ENCODE measurements at places on chromosomes 6 and 20. TPM values are rescaled to one million over a fixed set of nuclear protein-coding genes. Genes with fewer than 3 reads are reported as not detected.

DNA sequence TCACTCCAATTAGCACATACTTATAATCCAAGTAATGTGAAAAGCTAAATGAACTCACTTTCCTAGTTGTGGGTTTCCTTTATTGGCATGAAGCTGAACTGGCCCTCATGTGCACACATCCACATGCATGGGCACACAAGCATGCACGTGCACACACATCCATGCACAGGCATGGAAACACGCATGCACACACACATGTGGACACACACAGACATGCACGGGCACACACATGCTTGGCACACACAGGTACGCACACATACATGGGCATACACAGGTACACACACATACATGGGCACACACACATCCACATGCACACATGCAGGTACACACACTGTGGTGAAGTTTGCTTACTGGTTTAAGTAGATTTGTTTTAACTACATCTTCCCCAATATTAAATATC, 23.8 kb downstream of the SYNDIG1 start:
- DNase-seq: no peak

DNA sequence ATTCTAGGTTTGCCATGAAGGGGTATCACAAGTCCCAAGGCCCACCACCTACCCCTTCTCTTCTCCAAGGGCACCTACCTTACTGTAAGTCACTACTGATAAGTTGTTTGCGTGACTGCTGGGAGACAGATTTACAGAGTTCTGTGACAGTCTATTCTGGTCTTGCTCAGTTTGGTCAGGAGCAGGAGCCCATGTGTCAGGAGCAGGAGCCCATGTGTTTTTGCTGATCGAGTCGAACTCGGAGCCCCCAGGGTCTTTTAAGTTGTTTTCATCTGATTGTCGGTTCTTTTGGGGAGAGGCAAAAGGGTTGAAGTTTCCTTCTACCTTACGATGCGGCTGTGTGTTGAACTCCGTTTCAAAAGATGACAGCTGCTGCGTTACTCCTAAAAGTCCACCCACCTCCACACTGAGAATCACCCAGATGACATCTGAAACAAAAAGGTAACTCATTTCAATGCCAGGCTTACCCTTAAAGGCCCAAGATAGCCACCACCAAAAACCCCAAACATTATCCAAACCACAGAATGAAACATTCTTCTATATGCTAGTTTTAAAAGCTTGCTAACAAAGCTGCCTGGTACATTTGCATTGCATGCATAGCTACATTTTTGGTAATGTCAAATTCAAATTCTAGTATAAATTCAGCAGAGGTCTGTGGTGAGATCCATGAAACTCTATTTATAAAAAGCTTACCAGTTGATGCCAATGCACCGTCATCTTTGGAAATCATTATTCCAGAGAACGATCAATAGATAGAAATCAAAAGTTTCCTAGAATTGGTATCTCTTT, 50.5 kb upstream of the SPDEF start:
- no peak for DNase-seq

DNA sequence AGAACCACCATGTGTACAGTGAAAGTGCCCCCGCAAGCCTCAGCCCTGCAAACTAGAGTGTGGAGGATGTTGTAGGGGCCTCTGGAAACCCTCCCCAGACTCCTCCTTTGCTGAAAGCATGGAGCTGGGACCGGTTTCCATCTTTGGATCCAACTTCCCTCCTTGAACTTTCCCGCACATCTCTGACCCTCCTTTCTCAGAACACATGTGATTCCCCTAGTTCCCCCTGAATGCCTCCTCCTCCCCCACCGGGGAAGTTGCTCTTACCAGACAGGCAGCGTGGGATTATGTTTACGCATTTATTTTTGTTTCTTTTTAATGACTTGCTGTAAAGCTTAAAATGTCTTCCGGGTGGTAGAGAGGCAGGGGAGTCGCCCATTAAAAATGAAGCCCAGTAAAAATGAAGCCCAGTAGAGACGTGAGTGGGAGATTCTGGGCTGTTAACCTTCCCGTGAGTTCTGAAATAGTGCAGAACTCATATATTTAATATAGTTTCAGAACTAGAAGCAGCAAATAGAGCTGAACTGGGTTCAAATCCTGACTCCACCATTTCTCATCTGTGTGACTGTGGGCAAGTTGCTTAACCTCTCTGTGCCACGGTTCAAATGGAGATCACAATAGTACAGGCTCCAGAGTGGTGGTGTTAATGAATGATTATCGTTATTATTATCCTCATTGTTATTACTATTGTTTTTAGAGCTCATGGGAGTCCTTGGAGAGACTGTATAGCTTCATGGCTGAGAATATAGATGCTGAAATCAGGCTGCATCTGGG, 8.0 kb upstream of the PTPN1 start:
- no peak for DNase-seq

ABHD16B gene
- total RNA-seq: not detected

DSE gene
- 48.8 TPM for total RNA-seq

TCF15 gene
- 0.07 TPM for total RNA-seq

DNA sequence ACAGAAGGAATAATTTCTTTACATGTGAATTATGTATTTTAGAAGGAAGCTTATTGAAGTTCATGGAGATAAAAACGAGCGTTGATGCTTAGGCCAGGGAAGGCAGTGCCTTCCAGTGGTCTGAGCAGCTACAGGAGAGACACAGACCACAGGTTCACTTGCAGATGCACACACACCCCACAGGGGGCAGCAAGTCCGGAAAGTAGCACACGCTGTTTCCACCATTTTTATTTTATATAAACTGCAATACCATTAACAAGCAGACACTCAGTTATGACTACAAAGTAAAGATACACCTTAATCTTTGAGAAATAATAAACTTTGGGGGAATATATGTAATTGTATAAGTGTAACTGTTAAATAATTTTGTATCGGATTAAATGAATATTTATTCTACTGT, 13.5 kb upstream of the DACT2 start:
- DNase-seq: no peak

GRCh38 chr6:72746276-72746675, 124.4 kb downstream of the KCNQ5 start:
- DNase-seq: peak; percentile 66

DNA sequence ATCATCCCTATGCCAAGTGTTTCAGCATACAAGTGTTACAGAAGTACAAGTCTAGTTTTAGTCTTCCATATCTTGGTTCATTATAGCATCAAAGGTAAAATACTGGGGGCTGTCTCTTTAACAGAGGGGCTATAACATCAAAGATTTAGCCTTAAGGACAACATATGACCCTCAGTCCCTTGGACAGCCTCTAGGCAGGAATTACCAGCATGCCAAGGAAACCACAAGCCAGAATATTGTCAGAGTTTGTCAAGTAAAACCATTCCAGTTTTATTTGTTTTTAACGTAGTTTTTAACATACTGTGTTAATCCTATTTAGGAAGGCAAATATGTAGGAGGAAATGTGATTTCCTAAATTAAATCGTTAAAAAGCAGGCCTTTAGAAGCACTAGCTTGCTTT, 18.6 kb downstream of the ZKSCAN8 start:
- no peak for DNase-seq

GRCh38 chr20:21090721-21091120, 15.4 kb downstream of the LINC00237 start:
- DNase-seq: no peak

- DNase-seq: no peak
Observed at GRCh38 chr6:15194453-15194852, 51.4 kb upstream of the JARID2 start.

- no peak for DNase-seq
Observed at GRCh38 chr6:168158213-168158979, 79.4 kb upstream of the FRMD1 start.

DNA sequence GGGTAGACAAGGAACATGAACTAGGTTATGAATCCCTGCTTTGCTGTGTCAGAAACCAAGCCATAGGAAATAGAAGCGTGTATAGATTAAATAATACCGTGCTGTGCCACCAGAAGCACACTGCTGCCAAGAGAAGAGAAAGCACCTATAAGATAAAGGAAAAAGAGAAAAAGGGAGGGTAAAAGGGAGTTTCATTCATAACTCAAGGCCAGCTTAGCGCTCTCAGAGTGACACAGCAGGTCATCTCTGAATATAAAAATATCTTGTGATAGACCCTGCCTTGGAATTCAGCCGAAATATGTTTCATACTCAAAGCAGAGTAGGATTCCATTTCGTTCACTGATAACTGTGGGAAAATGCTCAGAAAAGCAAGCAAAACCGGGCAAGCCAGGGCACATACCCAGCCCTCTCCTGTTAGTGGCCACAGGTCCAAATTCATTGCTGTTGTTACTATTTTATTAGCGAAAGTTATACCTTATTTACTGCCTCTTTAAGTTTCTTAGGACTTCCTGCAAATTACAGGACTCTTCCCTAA, 8.7 kb downstream of the JAG1 start:
- DNase-seq: no peak

GRCh38 chr20:44690781-44691423, 24.3 kb upstream of the CCN5 start:
- DNase-seq: no peak

APCDD1L gene
- total RNA-seq: 5.1 TPM

CASS4 gene
- not detected for total RNA-seq

ERVFRD-1 gene
- not detected for total RNA-seq

INSM1 gene
- not detected for total RNA-seq

- DNase-seq: no peak
Observed at GRCh38 chr6:129790785-129791184, 70.3 kb downstream of the TMEM244 start.

DNA sequence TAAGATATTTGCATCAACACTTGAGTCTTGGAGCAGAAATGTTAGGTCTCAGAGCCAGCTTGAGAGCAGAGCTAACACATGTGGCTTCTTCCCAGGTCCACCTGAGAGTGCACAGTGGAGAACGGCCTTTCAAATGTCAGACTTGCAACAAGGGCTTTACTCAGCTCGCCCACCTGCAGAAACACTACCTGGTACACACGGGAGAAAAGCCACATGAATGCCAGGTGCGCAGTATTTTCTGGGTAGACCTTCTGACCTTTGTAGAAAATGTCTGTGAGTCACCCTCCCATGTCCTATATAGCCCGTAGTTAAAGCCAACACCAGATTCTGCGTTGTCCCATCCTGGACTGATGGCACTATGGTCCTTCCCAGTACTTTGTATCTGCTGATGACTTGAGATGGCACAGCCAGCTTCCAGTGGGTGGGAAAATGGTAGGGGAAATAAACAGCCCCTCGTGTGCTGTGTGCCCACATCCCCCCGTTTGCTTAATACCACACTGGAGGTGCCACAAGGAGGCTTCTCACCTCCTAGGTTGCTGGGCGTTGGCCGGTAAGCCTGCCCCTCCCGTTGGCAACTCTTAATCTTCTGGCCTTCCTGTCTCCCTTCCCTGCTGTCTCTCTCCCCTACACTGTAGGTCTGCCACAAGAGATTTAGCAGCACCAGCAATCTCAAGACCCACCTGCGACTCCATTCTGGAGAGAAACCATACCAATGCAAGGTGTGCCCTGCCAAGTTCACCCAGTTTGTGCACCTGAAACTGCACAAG, 20.3 kb downstream of the PRDM1 start:
- no peak for DNase-seq

DNA sequence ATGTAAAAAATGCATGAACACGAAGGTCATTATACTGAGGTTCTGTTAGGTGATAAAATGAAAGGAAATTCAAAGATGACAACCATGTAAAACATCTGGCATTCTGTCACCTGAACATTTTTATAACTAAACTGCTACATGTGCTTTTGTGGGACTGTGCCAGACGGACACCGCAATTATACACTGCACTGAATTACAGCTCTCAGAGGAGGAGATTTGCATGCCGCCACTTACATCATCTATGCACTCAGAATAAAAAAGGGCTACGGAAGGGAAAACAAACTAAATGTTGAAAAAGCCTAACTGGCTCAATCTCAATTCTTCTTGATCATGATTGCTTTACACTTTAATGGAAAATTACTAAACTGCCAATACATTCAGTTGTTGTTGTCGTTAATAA, 614.0 kb upstream of the EYS start:
- DNase-seq: no peak

DNA sequence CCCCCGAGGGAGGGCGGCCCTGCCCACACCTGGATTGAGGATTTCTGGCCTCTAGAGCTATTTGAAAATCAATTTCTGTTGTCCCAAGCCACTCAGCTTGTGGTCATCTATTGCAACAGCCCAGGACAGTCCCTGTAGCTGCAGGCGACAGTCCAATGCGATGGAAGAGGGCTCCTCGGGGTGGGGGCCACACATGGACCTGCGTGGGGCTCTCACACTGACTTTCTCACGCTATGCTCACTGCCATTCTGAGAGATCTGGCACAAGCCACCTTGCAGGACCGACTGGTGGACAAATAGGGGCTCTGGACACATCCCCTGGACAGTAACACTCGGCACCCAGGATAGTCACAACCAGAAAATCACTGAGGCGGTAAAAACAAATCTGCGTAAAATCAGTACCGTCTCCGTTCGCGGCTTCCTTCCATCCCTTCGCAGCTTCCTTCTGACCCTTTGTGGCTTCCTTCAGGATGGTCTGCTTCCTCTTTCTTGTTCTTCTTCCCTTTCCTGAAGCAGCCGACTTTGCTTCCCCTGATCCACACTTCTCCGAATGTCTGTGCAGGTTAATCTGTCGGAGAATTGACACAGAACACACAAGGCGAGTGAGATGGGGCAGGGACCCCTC, 21.8 kb downstream of the CTCFL start:
- DNase-seq: no peak

DSP gene
- 220 TPM for total RNA-seq

GRCh38 chr6:10465629-10466499, 51.0 kb upstream of the TFAP2A start:
- no peak for DNase-seq

DNA sequence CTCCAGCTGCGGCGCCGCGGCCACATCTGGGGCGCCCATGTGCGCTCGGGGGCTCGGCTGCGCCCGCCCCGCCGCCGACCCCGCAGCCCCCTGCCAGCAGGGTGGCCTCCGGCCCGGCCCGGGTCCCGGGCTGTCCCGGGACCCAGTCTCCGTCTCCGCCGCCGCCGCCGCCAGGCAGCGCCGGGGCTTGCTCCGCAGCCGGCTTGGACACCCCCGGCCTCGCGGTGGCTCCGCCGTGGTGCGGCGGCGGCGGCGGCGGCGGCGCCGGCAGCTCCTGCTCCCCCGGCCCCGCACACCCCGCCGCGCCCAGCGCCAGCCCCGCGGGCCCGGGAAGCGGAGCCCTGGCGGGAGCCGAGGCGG, 219 bp downstream of the ISM1 start:
- DNase-seq: no peak

DNA sequence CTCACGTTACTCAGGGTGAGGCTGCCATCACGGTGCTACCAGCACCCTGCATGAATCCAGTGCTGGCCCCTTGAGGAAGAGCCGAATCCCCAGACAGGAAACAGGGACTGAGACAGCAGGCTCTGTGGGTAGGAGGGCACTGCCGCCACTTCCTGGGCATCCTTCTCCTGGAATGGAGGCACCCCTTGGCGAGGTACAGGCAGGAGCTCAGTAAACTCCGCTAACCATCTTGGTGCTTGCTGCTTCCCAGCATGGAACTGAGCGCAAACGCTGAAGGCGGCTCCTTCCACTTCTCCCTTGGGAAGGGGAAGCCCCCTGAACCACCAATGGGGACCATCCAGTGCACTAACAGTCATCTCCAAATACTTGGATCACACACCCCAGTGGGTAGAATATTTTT, 13.5 kb upstream of the CCDC167 start:
- no peak for DNase-seq

DNMT3B gene
- 7.5 TPM for total RNA-seq

ENPP1 gene
- total RNA-seq: 1.2 TPM
